Kidney tubule cell (primary cell): ENCODE measurements at places on chromosomes 7 and 10.

DNA sequence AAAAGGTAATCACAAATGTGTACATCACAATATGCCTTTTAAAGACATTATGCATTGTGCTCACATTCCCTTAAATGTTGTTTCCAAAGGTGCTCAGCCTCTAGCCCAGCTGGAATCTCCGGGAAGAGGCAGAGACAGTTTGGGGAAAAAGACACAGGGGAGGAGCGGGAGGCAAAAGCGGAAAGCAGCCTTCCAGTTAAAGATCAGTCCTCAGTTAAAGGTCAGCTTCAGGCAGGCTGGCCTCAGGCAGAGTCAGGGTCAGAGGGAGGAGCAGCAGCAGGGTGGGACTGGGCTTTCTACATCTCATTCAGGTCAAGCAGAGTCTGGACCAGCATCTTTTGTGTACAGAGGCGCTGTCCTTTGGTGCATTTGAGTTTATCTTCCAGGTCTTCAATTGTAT lies 18.6 kb downstream of the ST7 start:
- DNase-seq = no peak

- DNase-seq = peak; percentile 88
Measured at GRCh38 chr10:63554657-63555056, 33.5 kb downstream of the REEP3 start.

DNA sequence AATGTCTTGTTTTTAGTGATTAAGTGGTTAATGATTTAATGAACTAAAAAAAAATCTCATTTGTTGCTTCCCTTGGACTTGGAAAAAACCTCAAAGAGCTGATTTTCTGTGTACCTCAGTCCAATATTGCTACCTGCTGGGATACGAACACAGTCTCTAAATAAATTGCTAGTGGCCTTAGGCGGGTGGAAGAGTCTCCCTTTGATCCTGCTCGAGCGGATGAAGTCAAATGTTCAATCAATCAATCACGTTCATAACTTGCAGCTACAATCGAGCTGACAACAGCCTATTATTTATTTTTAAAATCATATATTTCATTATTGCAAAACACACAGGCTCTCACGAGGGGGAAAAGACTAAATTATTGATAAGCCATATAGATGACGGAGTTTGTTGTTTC lies 57.3 kb upstream of the HABP2 start:
- DNase-seq = no peak

GRCh38 chr10:67077376-67077775 lies 151.5 kb downstream of the LRRTM3 start:
- no peak for DNase-seq

DNA sequence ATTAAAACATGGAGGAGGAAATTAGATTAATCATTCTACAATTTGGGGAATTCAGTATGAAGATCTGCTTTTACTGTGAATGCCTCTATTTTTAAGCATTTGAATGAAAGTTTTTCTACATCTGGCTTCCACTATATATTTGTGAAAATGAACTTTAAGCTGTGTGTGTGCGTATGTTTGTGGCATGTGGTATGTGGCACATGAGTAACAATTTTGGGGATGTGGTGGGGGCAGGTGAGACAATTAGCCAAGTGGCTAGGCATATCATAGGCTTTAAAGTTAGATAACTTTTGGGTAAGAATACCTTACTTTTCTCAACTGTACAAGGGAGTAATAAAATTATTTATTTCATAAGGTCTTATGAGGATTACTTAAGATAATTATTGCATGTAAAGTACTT lies 81.5 kb downstream of the ZNF22 start:
- DNase-seq = no peak

DNA sequence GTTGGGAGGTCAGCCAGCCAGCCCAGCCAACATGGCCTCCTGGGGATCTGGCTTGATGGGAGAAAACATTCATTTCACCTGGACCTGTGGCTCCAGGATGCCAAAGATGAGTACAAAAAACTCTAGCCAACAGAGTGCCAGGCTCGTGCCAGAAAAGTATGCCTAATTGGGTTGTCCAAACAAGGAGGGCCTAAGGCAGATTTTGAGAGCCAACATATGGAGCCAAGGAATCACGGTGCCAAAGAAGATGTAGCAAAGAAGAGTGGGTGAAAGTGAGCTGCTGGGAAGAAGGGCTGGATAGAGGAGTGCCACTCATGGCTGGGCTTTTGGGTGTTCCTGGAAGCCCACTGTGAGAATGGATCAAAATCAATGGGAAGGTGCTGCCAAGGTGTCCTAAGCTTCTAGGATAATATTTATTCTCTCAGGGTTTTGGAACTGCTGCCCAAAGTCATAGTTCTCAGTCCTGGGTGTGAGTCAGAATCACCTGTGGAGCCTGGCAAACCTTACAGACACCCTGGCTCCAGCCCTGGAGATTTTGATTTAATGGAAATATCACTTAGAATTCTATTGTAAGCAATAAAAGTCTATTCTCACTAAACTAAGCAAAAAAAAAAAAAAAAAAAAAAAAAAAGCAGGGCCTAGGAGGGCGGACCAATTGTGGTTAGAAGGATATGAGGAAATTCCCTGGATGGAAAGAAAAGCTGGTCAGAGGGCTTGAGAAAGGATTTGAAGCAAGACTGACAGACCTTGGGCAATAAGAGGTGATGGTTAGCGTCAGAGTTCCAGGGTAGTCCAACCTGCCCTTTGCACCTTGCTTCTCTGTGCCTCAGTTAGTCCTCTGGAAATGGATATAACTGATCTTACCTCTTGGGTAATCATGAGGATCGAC lies 182.2 kb upstream of the PRR15 start:
- DNase-seq = peak; percentile 19

GRCh38 chr10:131620314-131620713 lies 280.5 kb upstream of the PPP2R2D start:
- DNase-seq = no peak

- DNase-seq = peak; percentile 16
Measured at GRCh38 chr7:3722396-3722922, 421.4 kb downstream of the SDK1 start.

GRCh38 chr10:132675031-132675740 lies 110.8 kb downstream of the NKX6-2 start:
- no peak for DNase-seq

DNA sequence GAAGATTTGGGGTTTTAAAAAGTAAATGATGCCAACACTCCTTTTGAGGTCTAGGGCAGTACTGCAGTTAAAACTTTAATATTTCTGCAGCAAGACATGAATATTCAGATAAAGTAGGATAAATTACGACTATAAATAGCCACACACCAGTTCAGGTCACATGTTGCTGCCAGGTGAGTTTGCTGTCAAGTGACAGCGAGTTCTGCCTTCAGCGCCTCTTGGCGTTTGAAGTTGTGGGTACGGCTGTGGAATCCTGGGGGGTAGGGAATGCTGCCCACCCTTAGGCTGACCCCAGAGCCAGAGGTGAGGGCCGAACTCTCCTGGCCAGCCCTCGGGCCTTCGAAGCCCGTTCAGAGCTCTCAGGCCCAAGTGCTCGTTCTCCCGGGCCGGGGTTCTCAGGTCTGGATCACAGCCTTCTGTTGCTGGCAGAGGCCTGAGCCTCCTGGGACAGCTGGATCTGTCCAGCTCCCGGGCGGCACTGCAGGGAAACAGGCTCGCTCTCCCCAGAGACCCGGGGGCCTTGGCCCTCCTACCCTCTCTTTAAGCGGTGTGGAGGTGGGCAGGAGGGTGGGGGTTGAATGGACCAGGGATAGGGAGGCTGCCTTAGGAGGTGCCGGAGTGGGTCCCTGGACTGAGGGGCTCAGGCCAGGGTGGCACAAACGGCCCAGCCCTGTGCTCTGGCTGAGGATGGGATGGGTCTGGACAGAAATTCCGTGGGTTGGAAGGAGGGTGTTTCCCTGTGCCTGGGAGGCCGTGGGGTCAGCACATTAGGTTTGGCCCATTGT lies 5.4 kb downstream of the BRI3 start:
- DNase-seq = no peak

DNA sequence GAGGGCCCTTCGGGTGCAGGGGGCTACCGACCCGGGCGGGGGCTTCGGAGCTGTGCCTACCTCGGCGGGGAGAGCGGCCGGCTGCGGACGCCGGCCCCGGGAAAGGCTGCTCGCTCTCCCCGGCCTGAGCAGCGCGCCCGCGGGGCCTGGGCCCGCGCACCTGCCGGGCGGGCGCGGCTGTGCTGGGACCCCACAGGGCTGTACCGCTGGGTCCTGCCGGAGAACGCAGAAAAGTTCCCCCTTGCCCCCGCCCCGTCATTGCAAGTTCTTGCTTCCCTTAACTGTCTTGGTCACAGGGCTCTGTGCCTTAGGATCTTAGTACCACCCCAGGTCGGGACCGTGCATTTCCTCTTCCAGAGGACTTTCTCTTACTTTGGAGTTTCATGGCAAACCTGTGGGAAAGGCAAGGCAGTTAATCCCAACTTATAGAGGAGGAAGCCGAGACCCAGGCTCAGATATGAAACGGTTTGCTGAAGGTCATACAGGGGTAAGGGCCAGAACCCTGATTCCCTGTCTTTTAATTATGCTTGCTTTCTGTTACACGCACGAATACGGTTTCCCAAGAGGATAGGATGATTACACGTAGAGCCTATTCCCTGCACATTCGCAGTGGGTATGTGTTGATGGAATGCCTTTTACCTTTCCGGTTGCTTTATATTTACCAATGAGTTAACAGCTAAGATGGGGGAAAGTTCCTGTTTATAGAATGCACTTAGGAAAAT lies 652 bp downstream of the PCGF5 start:
- peak; percentile 39 for DNase-seq

- no peak for DNase-seq
Measured at GRCh38 chr10:103640436-103641181, 147.1 kb downstream of the NEURL1 start.

DNA sequence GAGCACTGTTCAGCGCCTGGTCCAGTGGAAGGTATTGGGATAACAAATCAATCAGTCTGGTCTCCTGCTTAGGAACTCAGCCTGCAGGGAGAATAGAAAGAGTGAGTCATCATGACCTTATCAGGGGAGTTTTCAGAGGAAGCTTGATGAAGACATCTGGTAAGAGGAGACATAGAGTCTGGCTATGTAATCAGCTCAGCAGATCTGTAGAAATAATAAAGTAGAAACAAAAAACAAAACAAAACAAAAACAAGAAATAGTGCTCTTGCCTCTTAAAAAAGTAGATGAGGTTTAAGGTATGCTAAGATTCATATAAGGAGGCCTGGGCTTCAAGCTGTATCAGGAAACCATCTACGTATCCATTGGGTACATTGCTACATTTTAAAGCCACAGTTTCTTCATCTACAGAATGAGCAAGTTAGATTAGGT lies 14.4 kb downstream of the TAS2R41 start:
- DNase-seq = peak; percentile 58

GRCh38 chr7:17402628-17403278 lies 104.3 kb downstream of the AHR start:
- DNase-seq = peak; percentile 32

DNA sequence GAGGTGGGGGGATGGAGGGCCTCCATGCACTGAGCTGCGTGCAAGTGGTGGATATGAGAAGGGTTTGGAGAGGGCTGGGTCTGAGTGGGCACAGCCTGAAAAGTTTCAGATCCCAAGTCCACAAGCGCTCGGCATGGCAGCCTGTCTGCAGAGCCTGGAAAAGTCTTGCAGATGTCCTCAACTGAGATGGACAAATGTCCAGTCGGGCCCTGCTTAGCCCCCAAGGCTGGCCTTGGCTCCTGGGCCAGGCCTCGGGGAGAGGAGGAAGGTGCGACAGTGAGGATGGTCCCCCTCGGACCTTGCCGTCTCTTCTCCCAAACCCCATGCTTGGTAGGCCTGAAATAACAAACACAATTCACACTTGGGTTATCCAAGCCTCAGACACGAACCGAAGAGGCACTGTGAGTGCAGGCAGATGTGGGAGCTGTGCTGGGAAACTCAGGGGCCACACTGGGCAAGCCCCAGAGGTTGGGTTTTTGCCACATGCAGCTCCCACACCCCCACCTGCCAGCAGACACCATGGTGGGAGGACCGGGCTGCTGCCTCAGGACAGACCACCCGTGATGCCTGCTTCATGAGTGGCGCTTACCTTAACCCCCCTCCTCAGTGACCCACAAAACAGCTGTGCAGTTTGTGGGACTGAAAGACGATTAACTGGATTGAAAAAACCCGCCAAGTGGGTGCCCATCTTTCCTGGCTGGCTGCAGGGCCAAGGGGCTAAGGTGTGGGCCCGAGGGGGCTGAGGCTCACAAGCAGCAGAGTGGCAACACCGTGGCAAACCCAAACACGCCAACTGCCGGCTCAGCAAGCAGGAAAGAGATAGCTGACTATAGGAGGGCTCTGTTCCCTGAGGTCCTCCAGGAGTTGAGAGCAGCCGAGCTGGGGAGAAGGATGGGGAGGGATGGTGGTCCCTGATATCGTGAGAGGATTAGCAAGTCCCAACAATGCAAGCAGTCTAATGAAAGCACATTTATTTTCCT lies 156.8 kb downstream of the RNF216 start:
- DNase-seq = no peak

GRCh38 chr7:139598642-139599041 lies 75.2 kb downstream of the CLEC2L start:
- peak; percentile 68 for DNase-seq

- DNase-seq = no peak
Measured at GRCh38 chr7:31794851-31795344, 107.9 kb downstream of the PPP1R17 start.

DNA sequence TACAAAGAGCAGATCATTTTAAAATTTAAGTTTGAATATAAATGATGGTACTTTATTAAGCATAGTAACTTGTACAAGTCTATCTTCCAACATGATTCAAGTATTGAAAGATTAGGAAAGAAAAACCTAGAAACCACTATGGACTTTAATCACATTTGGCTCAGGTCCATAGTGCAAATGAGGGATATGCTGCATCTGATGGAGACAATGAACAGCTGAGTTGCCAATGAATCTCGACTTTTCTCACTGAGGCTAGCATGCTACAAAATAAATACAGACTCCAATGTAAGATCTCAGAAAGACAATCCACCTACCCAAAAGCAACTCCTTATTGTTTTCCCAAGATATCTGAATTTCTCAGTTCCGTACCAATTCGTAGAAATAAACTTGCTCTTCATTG lies 89.8 kb downstream of the SEMA3A start:
- DNase-seq = no peak

GRCh38 chr7:32476816-32477648 lies 13.1 kb downstream of the LSM5 start:
- peak; percentile 78 for DNase-seq

- no peak for DNase-seq
Measured at GRCh38 chr10:108072466-108072865, 908.0 kb upstream of the SORCS1 start.

- peak; percentile 24 for DNase-seq
Measured at GRCh38 chr7:66778201-66778600, 37.7 kb downstream of the RABGEF1 start.

DNA sequence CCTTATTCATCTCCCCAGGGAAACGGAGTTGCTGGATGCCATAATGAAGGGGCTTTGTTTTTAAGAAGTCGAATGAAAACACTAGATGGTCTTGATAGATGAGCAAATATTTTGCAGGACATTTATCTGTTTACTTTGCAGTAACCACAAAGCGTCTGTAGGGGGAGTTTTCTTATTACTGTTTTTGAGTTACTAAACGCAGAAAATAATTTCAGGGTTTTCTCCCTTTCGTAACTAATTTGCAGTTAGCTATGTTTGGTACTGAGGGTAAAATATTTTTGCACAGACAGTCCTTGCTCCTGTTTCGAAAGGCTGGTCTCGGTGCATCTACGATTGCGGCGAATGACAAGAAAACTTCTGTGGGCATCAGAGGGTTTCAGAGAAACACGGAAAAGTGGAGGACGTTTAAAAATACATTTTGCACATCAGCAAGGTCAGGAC lies 505.6 kb upstream of the MKI67 start:
- DNase-seq = peak; percentile 50
